ENCODE measurements at places on chromosomes 7 and 10. TPM values are rescaled to one million over a fixed set of nuclear protein-coding genes. Genes with fewer than 3 reads are reported as not detected.

- H3K27me3 ChIP-seq = peaks cover 27% of the 10 kb centered on the region
- no peaks in the 10 kb centered on the region for H3K4me1 ChIP-seq
- H3K27ac ChIP-seq = no peak overlapping the region
- no peaks in the 10 kb centered on the region for H3K36me3 ChIP-seq
Measured at GRCh38 chr10:69968830-69969229, 83.8 kb upstream of the MACROH2A2 start.

GRCh38 chr10:104777086-104777799, 136.2 kb downstream of the SORCS3 start:
- no peaks in the 10 kb centered on the region for H3K36me3 ChIP-seq
- no peak for DNase-seq
- no peaks in the 10 kb centered on the region for H3K27me3 ChIP-seq
- H3K4me3 ChIP-seq = no peak overlapping the region

GRCh38 chr7:39637400-39637799, 14.0 kb downstream of the RALA start:
- H3K36me3 ChIP-seq = peaks cover 67% of the 10 kb centered on the region
- DNase-seq = no peak
- no peak overlapping the region for H3K4me3 ChIP-seq

BTBD16 gene
- not detected for total RNA-seq

DNA sequence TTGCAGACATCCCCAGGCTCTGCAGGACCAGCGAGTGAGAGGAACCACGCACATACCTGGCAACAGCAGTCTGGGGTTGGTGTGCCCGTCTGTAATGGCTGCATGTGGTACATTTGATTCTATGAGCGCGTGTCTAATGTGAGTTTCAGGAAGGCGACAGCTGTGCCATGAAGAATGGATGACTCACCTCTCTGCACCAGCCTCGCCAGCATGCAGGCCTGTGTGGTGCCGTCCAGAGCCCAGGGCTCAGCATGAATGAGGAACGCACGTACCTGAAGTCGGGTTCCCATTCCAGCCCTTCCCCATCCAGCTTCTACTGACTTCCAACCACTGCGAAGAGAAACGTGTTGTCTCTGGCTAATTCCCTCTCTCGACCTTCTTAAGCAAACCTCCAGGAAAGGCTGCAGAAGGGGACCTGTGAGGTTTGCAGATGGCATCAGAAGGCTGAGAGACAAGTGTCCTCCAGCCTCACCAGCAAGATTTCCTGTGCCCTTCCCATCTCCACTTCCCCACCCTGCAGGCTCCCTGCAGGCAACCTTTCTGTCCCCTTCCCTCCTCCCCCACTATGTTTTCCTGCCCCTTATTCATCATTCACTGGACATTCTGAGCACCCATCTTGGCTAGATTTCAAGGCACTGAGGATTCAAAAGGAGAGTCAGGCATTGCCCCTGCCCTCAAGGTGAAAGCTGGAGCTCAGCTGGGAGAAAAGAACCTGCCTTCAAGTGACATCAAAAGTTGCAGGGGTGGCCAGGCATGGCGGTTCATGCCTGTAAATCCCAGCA, 54.3 kb downstream of the ASB13 start:
- no peaks in the 10 kb centered on the region for H3K4me1 ChIP-seq
- DNase-seq = no peak
- no peak overlapping the region for H3K4me3 ChIP-seq
- H3K27me3 ChIP-seq = peaks cover 7% of the 10 kb centered on the region
- H3K27ac ChIP-seq = no peak overlapping the region

- H3K4me3 ChIP-seq = peak overlapping the region; percentile 91
- peak overlapping the region; percentile 93 for H3K27ac ChIP-seq
- peaks cover 23% of the 10 kb centered on the region for H3K4me1 ChIP-seq
Measured at GRCh38 chr7:96708872-96709271, 774 bp downstream of the SEM1 start.

BPGM gene
- 11.9 TPM for total RNA-seq

GRCh38 chr7:34136698-34137097, 231.4 kb downstream of the BMPER start:
- no peaks in the 10 kb centered on the region for H3K36me3 ChIP-seq
- no peak overlapping the region for H3K27ac ChIP-seq
- DNase-seq = no peak
- no peaks in the 10 kb centered on the region for H3K27me3 ChIP-seq
- no peaks in the 10 kb centered on the region for H3K4me1 ChIP-seq
- no peak overlapping the region for H3K4me3 ChIP-seq

GJC3 gene
- not detected for total RNA-seq

TIMM23B gene
- total RNA-seq = 17.3 TPM

DNA sequence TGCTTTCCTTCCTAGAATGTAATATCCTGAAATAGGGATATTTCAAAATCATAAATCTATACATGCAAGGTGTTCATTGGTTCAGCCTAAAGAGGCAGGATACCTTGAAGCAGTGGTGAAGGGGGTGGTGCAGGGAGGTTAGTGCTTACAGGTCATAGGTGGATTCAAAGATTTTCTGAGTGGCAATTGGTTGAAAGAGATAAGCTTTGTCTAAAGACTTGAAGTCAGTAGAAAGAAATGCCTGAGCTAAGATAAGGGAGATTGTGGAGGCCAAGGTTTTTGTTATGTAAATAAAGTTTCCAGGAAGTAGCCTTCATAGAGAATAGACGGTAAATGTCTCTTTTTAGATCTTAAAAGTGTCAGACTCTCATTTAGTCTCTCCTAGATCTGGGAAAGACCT, 741.2 kb upstream of the ZWINT start:
- H3K36me3 ChIP-seq = no peaks in the 10 kb centered on the region
- H3K27me3 ChIP-seq = no peaks in the 10 kb centered on the region
- DNase-seq = no peak

GHRHR gene
- total RNA-seq = not detected

- H3K4me3 ChIP-seq = peak overlapping the region; percentile 56
- peaks cover 8% of the 10 kb centered on the region for H3K36me3 ChIP-seq
- peaks cover 51% of the 10 kb centered on the region for H3K4me1 ChIP-seq
Measured at GRCh38 chr7:27184337-27185012, 557 bp downstream of the HOXA11 start.

DNA sequence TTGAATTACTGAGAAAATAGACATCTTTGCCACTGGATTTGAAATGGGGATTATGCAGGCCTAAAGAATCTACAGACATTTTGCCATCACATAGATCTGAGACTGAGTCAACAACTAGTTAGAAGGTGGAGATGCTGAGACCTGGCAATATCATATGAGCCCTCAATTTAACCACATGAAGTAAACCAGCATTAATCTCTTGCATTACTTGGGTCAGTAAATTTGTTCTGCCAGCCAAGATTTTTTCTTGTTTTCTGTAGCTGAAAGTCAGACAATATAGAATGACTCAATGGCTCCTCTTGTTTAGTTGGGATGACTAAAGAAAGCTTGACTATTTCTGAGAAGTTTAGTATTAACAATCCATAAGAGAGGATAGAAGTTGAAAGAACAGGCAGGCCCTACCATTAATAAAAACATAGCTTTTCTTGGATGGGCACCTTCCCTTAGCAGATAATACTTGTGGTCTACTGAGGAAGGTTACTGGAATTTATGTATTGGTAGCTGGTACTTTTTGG, 396.7 kb upstream of the SORCS1 start:
- H3K27me3 ChIP-seq = no peaks in the 10 kb centered on the region
- no peak overlapping the region for H3K27ac ChIP-seq

- no peak overlapping the region for H3K4me3 ChIP-seq
- no peaks in the 10 kb centered on the region for H3K27me3 ChIP-seq
- H3K4me1 ChIP-seq = no peaks in the 10 kb centered on the region
- no peaks in the 10 kb centered on the region for H3K36me3 ChIP-seq
Measured at GRCh38 chr10:106711313-106711906, 453.1 kb downstream of the SORCS1 start.

- H3K4me1 ChIP-seq = no peaks in the 10 kb centered on the region
- no peak overlapping the region for H3K4me3 ChIP-seq
- no peak for DNase-seq
- H3K36me3 ChIP-seq = no peaks in the 10 kb centered on the region
- H3K27me3 ChIP-seq = no peaks in the 10 kb centered on the region
Measured at GRCh38 chr7:47454069-47454973, 127.6 kb downstream of the TNS3 start.

GRCh38 chr7:100489824-100490223, 6.1 kb downstream of the NYAP1 start:
- no peak overlapping the region for H3K4me3 ChIP-seq
- H3K27ac ChIP-seq = no peak overlapping the region
- H3K36me3 ChIP-seq = no peaks in the 10 kb centered on the region
- H3K4me1 ChIP-seq = peaks cover 13% of the 10 kb centered on the region

- H3K4me1 ChIP-seq = no peaks in the 10 kb centered on the region
- H3K27me3 ChIP-seq = no peaks in the 10 kb centered on the region
- peaks cover 2% of the 10 kb centered on the region for H3K36me3 ChIP-seq
- H3K27ac ChIP-seq = no peak overlapping the region
- H3K4me3 ChIP-seq = no peak overlapping the region
- DNase-seq = peak; percentile 49
Measured at GRCh38 chr10:124992462-124993344, 50.8 kb downstream of the ZRANB1 start.

GRCh38 chr7:95357623-95358022, 33.3 kb upstream of the PON1 start:
- peaks cover 7% of the 10 kb centered on the region for H3K27me3 ChIP-seq
- DNase-seq = no peak
- no peak overlapping the region for H3K4me3 ChIP-seq
- H3K36me3 ChIP-seq = no peaks in the 10 kb centered on the region
- H3K27ac ChIP-seq = no peak overlapping the region

DNA sequence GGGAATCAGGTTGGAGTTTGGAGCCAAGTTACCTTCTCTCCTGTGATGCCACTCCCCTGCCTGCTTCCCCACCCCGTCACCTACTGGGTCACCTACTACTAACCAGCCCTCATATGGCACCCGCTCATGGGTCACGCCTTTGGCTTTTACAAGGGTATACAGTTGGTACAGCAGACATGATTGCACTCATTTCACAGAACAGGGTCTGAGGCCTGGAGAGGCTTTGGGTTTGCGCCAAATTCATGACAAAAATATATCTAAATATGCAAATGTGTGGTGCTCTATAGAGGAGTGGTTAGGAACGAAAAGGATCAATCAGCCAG, 10.7 kb downstream of the CRYGN start:
- peak overlapping the region; percentile 44 for H3K4me3 ChIP-seq
- H3K27ac ChIP-seq = peak overlapping the region; percentile 88
- no peaks in the 10 kb centered on the region for H3K36me3 ChIP-seq
- no peak for DNase-seq
- H3K27me3 ChIP-seq = peaks cover 12% of the 10 kb centered on the region

DNA sequence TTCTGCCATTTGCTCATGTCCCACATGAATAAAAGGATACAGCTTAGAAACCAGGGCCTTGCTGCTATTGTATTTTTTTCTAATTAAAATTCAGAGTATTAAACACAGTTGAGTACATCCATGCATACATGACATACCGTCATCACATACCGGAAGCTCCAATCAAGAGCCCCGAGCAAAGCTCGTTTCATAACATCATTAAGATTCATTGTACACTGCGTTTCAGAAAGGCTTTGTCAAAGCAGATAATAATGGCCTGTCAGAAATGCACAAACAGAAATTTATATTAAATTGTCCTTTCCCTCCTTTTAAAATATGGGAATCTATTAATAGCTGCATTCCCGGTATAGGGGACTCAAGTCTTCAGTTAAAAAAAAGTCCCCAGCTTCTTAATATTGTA, 103.4 kb downstream of the PRTFDC1 start:
- H3K4me1 ChIP-seq = peaks cover 14% of the 10 kb centered on the region
- peaks cover 4% of the 10 kb centered on the region for H3K36me3 ChIP-seq
- no peak overlapping the region for H3K27ac ChIP-seq

ZNF853 gene
- 0.78 TPM for total RNA-seq

- no peak overlapping the region for H3K27ac ChIP-seq
- no peak for DNase-seq
- H3K36me3 ChIP-seq = no peaks in the 10 kb centered on the region
- H3K4me1 ChIP-seq = no peaks in the 10 kb centered on the region
- no peak overlapping the region for H3K4me3 ChIP-seq
Measured at GRCh38 chr10:69479240-69480067, 28.2 kb downstream of the TSPAN15 start.

GRCh38 chr10:2957785-2958184, 109.6 kb upstream of the PFKP start:
- no peaks in the 10 kb centered on the region for H3K36me3 ChIP-seq
- H3K27me3 ChIP-seq = peaks cover 2% of the 10 kb centered on the region
- no peaks in the 10 kb centered on the region for H3K4me1 ChIP-seq
- no peak for DNase-seq
- H3K27ac ChIP-seq = no peak overlapping the region

DNA sequence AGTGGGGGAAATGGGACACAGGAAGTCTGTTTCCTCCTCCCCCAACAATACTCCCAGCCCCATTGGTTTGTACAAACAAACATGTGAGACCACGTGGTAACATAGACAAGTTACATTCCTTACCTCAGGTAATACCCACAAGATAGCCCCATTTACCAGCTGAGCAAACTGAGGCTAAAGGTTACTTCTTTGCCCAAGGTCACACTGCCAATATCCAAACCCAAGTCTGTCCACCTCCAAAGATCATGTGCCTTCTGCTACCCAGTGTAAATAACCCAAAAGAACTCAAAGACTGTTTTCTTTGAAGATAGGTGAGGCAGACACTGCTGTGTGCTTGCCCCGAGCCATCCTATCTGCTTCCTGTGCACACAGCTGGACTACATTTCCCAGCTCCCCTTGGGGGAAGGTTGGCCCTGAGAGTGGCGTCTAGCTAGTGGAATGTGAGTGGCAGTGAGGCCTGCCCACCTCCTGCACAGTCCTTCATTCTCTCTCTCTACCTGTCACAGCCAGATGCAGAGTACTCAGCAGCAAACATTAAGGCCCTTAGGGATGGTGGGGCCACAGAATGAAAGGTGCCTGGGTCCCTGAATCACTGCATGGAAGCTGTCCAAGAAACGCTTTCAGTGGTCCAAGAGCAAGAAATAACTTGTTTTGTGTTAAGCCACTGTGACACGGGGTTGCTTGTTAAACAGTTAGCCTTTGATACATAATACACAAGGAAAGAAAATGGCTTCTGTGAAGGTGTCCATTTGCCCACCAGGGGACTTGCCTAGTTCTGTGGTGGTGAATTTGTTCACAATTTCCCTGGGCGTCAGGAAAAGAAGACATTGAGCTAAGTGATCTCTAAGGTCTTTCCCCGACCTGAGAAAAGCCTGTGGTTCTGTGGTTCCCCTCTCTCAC, 257.7 kb upstream of the NFE2L3 start:
- H3K36me3 ChIP-seq = no peaks in the 10 kb centered on the region
- H3K4me3 ChIP-seq = peak overlapping the region; percentile 10
- H3K4me1 ChIP-seq = peaks cover 35% of the 10 kb centered on the region
- H3K27ac ChIP-seq = no peak overlapping the region
- H3K27me3 ChIP-seq = peaks cover 27% of the 10 kb centered on the region

- no peaks in the 10 kb centered on the region for H3K36me3 ChIP-seq
- H3K4me3 ChIP-seq = no peak overlapping the region
Measured at GRCh38 chr10:43225004-43225786, 41.7 kb downstream of the RASGEF1A start.

- peaks cover 9% of the 10 kb centered on the region for H3K27me3 ChIP-seq
- H3K4me1 ChIP-seq = peaks cover under 1% of the 10 kb centered on the region
- H3K27ac ChIP-seq = no peak overlapping the region
- no peak overlapping the region for H3K4me3 ChIP-seq
Measured at GRCh38 chr10:44016589-44017482, 368.1 kb downstream of the CXCL12 start.

DNA sequence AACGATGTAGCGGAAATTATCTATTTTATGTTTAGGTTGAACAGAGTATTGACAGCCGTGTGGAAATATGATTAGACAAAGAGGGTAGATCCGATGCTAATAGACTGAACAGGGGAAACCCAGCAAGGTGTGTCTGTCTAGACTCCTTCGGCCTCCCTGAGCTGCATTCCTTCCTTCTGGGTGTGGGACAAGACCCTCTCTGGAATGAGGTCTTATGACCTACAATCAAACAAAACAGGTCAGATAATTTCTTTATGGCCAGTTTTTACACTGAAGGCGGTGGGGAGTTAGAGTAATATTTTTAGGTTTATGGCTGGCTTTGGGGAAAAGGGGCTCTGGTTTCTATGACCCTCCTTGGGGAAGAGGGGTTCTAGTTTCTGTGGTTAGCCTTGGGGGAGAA, 41.2 kb downstream of the WIPF3 start:
- no peak overlapping the region for H3K4me3 ChIP-seq
- H3K4me1 ChIP-seq = no peaks in the 10 kb centered on the region
- H3K27ac ChIP-seq = no peak overlapping the region
- no peak for DNase-seq
- no peaks in the 10 kb centered on the region for H3K36me3 ChIP-seq
